Fibroblast of the aortic adventitia (primary cell): ENCODE measurements at places on chromosomes 12 and 14.

DNA sequence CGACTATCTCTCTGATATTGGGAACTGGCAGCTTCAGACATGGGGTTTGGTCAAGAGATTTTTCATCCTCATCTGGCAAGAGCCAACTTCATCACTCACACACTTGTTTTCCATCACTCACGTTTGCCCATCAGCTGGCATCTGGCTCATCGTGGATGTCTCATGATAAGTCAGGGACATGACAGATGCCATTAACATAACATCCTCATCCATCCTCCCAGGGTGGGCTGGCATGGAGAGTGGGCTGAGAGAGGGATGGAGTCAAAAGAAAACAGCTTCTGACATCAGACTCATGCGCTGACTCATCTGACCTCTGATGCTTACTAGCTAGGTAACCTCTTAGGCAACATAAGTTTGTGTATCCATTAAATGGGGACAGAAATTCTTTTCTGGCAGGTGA, 1.8 kb upstream of the VSX2 start:
- no peak for DNase-seq

GRCh38 chr12:50545786-50546185, 41.0 kb downstream of the DIP2B start:
- no peak for DNase-seq

- DNase-seq = no peak
Observed at GRCh38 chr12:14972816-14973215, at the start of gene PDE6H. Gene PDE6H, plus strand, starts transcription at chr12:14973042. Its CDS starts 4,971 bp downstream, at chr12:14978013.

GRCh38 chr14:56549721-56550120, 29.9 kb upstream of the TMEM260 start:
- no peak for DNase-seq

- peak; percentile 25 for DNase-seq
Observed at GRCh38 chr12:124248941-124249825, 45.7 kb upstream of the RFLNA start.

DNA sequence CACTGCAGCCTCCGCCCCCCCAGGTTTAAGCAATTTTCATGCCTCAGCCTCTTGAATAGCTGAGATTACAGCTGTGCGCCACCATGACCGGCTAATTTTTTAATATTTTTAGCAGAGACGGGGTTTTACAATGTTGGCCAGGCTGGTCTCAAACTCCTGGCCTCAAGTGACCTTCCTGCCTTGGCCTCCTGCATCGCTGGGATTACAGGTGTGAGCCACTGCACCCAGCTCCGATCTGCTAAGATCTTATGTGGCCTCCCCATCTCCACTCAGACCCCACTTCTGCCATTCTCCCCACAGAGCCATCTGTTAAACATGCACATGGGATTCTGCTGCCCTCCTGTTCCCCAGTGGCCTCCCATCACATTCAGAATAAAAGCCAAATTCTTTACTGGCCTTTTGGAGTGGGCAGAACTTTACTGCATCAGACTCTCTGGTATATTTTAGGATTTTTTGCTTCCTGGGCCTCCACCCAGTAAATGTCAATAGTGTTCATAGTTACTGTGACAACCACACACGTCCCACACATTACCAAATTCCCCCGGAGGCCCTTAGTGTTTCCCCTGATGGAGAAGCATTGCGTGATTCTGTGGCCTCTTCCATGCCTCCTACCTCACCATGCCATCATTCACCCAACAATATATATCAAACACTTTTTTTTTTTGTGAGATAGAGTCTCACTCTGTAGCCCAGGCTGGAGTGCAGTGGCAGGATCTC, 96.3 kb downstream of the PTPN11 start:
- no peak for DNase-seq

DNA sequence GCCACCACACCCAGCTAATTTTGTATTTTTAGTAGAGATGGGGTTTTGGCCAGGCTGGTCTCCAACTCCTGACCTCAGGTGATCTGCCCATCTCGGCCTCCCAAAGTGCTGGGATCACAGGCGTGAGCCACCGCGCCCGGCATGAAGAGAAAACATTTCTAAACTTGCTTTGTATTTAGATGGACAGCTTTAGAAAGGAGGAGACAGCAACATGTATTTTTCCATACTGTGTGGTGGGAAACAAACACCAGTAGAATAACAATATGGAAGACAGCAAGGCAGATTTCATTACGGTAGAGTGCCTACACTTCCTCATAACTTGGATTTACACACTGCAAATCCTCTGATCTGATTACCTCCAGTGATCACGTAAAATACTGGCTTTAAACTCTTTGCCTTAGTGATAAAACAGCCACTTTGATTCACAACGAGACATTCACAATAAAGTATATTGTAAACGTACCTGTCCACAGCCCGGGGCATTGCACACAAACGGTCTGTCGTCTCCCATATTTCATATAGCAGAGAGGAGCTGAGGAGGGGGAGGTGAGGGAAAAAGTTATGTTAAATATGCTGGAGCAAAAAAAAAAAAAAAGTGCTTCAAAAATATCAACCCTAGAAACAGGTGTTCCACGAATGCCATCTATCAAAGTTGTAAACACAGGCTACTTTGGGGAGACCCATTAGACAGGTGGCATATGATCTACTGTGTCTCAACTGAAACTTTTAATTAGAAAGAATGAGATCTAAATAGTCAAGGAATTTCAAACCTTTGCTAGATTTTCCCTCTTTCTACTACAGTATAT, 25.5 kb downstream of the ATF7 start:
- no peak for DNase-seq

GRCh38 chr12:86565038-86565437, 308.8 kb upstream of the MGAT4C start:
- no peak for DNase-seq

DNA sequence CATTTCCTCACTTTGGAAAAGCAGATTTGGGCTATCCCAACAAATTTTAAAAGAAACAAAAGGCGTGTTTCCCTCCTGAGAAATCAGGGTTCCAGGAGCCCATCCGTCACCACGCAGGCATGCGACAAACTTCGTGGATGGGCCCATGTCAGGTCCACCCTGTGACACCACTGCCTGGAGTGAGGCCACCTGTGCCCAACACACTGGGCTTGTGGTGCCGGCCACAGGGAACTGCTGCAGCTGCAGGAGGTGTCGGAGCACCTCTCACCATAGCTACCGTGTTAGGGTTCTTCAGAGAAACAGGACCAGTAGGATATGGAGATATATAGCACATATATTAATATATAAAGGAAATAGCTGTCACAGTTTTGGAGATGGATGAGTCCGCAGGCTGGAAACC, 53.0 kb upstream of the BCL11B start:
- no peak for DNase-seq

DNA sequence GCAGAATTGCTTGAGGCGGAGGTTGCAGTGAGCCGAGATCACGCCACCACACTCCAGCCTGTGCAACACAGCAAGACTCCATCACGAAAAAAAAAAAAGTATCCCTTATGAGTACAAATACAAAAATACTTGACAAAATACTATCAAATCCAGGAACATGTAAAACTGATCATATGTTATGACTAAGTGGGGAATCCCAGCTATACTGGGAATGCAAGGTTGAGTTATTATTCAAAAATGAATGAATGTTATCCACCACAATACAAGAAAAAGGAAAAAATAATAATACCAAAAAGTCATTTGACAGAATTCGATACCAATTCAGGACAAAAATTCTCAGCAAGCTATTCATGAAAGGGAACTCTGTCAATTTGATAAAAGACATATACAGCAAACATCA, 32.6 kb downstream of the MOK start:
- peak; percentile 57 for DNase-seq

DNA sequence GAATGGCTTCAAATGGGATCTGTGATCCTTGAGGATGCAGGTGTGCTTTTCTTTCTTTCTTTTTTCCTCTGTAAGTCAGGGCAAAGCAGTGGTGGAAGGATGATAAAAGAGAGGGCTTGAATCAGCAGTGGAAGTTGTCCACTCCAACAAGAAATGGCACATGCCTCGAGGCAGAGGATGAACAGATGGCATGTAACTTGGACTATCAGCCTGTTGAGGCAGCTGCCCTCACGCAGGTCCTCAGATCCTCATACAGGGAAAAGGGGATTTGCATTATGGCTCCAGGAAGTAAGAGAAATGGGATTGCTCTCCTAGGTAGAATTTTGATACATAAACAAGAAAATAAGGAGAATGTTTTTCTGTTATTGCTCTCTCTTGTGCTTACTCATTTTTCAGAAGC, 368.0 kb downstream of the FUT8 start:
- DNase-seq = no peak

GRCh38 chr12:93848523-93849101, 171.4 kb downstream of the CRADD start:
- DNase-seq = no peak

- no peak for DNase-seq
Observed at GRCh38 chr14:50389668-50390441, 6.8 kb downstream of the CDKL1 start.

DNA sequence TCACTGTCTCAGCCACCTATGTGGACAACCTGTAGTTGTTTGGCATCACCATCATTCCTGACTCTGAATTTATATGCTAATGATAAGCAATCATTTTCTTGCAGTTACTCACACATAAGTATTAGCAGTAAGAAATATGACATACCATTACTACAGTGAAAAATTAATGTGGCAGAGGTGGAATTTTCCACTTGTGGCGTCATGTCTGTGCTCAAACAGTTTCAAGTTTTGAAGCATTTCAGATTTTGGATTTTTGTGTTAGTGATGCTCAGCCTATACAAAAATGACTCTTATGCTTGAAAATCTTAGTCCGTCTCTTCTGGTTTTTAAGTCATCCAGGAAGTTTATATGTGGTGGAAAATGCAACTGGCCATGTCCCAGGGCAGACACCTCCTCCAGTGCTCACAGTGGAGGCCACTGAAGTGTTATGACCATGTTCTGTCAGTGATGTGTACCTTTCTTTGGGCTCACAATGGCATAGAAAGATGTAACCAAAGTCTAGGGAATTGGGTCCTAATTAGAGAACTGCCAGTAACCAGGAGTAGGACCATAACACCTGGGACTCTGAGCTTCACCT, 220.6 kb downstream of the SYT1 start:
- no peak for DNase-seq

- DNase-seq = peak; percentile 70
Observed at GRCh38 chr12:67647799-67648520, 585 bp upstream of the DYRK2 start.

DNA sequence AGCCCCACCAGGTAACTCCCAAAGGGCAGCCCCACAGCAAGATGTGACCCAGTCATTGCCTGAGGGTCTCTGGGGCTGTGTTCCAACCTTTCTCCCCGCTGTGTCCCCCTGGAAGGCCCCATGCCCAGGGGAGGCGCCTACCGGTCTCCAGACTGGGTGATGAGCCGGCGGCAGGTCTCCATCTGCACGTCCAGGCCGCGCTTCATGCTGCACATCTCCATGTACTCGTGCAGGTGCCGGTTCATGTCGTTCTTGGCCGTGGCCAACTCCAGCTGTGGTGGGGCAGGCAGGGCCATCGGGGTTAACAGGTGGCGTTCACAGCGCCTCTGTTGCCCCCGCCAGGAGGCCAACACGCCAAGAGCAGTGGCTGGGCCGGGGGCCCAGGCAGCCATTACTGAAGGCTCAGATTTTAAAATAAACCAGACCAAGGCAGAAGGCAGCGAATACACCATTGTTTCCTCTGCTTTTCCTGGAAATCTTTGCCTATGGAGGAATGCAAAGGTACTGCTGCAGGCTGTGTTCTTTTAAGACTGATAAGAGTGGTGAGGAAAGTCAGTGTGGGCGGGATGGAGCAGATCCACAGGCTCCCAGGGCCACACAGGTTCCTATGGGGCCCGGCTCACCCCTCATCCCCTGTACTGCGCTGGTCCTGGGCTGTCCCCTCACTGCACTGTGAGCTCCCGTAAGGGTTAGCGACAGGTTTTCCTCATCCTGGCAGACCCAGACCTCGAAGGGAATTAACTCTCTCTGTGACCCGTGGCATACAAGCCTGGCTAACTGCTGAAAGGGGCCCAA, 7.3 kb downstream of the GAPDH start:
- DNase-seq = no peak

DNA sequence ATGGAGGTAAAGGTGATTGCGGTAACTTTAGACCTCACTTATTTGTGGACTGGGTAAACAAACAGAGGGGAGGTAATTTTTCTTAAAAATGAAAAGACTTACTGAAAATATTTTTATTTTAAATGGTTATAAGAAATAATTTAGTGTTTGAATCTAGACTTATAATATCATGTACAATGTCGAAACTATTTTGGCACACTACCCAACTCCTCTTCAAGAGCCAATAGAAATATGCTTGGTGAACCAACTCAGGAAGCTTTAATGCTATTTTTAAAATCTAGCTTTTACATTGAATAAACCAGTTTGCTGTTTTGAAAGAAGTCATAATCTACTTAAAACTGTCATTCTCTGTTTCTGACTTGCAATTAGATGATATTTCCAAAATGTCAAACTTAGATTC, 175.8 kb upstream of the NPAS3 start:
- DNase-seq = peak; percentile 68

DNA sequence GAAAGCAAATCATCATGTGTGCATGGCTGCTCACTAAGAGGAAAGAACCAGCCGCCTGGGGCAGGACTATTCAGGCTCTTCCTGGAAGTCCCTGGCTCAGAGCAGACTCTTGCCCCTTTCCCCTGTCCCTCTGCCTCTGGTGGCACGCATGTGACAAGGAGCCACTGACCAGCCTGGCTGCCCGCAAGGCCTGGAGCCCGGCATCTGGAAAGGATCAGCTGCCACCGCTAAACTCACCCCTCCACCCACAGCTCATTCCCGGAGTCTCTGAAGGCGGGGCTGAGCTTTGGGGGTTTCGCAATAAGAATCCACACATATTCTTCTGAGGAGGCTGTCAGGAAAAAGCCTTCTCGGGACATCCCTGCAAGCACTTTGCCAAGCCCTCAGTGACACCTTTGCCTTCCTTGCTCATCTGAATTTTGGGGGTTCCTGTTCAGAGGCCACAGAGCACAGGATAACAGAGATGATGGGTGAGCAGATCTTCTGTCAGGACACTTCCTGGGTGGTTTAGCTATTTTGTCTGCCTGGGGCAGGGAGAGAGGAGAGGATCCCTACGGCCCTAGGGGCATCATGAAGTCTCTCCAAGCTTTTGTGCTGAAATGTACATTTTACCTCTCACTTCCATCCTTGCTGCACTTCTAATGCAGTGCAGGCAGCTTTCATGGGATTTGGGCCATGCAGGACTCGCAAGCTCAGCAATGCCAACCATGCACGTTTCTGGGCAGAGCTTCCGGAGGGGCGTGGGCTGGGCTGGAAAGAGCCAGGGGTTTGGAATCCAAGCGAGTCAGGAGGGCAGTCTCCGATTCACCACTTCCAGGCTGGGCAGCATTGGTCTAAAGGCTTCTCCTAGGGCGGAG, 124.8 kb upstream of the MAP1LC3B2 start:
- peak; percentile 93 for DNase-seq

DNA sequence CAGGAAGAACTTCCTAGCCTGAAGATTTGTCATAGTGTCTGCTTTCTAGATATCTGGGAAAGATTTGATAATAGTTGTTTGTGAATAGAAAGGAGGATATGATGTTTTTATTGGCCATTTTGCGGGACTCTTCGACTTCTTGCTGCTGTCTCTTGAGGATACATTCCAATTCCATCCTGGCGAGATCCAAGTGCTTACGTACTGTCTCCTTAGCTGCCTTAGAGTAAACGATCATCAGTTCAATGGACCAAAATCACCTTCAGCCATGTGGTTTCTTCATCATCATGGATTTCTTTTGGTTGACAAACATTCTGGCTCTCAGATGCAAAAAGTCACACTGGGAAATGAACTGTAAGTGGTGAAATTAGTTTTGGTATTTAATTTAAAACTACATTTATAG, 82.7 kb upstream of the SCN8A start:
- DNase-seq = no peak

- no peak for DNase-seq
Observed at GRCh38 chr14:100557658-100558057, 29.6 kb downstream of the BEGAIN start.
